ENCODE measurements at places on chromosomes 3 and 15.

DNA sequence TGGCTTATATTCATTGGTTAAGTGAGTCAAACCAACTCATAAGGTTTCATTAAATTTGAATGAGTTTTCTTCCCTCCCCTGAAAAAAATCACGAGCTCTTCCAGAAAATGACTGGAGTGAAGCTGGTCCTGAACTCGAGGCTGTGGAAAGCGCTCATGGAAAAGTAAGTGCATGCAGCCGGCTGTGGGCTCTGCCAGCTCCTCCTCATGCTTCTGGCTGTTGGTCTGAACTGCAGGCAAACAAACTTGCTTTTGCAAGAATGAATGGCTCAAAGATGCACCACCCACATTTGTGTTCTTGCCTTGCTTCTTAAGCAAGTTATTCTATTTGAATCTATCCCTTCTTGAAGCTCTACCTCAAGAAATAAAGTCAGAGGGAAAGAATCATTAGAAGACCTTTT is 6.2 kb downstream of the ETV5 start:
- DNase-seq: no peak

GRCh38 chr15:75335313-75335704 is 554 bp upstream of the COMMD4 start:
- no peak for DNase-seq

DNA sequence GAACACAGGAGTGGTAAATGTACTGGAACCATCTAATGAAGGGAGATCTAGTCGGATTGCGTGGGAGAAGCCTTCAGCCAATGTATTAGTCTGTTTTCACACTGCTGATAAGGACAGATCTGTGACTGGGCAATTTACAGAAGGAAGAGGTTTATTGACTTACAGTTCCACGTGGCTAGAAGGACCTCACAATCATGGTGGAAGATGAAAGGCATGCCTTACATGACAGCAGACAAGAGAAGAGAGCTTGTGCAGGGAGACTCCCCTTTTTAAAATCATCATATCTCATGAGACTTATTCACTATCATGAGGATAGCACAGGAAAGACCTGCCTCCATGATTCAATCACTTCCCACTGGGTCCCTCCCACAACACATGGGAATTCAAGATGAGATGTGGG is 17.0 kb downstream of the HRG start:
- DNase-seq: no peak

DNA sequence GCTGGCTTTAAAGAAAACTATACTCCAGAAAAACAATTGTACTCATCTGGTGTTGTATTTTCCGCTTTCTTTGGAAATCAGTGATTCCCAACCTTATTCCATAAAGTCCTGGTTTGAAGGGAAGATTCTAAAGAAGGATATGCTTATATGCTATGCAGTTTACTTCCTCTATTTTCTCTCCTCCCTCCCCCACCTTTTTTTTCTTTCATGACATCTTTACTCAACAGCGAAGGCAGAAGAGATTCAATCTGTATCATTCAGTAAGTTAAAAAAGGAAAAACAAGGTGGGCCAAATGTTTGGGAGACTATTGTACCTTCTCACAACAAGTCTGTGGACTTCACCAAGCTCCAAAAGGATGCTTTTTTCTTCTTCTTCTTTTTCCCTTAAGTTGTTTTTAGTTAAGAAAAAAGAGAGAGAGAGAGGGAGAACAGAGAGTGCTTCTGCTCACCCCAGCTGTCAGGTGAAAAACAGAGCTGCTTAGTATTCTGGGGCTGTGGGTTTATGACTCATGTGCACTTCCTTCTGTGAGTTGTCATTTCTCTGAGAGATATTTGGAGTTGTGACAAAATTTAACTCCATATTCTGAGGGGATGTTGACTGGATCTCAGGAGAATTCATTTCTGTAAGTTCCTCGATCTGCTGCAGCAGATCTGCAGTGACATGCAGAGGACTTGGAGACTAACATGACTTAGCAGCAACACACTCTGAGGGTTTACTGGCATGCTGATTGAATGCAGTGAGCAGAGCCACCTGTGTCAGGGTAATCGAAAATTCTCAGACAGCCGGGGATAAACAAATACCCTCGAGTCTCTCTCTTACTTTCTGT is 70.7 kb downstream of the SSR3 start:
- peak; percentile 18 for DNase-seq

DNA sequence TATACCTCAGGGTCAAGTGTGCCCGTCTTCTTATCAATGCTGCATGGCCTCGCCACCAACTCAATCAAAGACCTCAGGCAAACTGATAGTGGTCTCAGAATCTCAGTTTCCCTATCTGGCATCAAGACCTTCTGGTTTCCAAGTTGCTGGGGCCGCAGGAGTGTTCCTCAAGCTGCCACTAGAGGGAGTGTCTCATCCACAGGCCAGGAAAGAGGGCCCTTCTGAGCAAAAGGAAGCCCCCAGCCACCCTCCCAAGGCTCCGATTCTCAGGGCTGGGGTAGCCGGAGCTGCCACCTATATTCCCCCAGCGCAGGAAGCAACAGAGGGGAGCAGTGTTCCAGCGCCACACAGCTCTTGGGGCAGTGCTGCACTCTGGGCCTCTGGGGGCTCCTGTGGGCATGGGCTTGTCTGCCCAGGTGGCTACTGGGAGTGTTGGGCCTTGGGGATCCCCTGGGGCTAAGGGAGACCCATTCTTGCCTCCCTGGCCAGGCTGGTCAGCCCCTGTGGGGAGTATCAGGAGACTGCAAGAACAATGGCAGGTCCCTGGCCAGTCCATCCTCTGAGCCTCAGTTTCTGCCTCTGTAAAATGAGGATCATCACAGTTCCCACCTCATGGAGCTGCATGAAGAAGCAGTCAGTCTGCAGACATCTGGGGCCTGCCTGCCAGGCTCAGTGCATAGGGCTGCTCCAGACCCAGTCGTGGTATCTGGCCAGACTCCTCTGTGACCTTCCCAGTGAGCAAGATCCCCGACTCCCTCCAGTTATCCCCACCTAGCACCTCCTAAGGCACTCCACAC is 23.4 kb upstream of the SEC13 start:
- DNase-seq: no peak

DNA sequence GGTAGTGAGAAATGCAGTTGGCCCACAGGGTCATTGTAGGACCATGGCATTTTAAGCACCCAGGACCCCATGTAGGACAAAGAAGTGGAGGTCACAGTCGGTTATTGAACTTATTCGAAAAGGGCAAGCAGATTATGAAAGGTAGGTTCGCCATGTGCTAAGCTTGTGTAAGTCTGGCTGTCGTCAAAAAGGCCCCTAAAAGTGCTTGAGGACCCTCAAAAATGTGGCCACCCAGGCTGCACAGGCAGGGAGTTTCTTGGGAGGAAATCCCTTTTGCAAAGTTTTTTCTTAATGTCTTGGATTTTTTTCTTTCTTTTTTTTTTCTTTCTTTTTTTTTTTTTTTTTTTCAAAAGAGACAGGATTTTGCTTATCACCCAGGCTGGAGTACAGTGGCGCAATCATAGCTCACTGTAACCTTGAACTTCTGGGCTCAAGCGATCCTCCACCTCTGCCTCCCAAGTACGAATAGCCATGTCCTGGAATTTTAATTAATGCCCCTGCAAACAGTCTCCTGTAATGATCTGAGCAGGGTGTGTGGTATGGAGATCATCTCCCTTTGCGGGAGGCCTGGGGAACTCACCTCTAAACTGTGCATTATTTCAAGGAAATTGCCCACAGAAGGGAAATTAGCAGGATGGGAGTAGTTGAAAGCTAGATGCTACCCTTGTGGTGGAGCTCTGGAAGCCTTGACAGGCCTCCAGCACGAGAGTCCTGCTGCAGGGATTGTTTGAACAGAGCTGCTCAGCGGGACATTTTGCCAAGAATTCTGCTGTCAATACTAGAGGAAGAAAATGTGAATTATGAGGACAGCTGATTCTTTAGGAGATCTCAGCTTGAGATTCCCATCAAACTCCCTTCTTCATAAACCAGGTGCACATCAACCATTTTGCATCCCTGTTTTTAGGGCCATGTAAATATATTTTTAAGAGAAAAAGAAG is 28.4 kb downstream of the THSD4 start:
- no peak for DNase-seq

- no peak for DNase-seq
These were observed 45.1 kb downstream of the RSL24D1 start for GRCh38 chr15:55151631-55152030.

DNA sequence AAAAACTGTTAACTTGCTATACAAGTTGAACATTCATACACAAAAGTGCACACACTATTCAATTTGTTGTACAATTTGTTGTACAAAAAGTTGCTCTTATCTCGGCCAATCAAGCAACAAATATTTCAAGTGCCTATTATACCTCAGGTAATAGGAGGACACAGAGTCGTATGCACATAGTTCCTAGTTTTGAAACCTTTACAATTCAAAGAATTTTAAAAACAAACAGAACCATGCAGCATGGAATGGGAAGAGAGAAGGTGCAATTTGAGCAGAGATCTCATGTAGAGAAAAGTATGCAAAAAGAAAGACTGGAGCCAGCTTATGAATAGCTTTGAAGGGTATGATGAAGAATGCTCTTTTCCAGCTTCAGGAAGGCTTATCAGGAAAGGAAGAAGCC is 46.5 kb upstream of the ARPP19 start:
- DNase-seq: no peak

DNA sequence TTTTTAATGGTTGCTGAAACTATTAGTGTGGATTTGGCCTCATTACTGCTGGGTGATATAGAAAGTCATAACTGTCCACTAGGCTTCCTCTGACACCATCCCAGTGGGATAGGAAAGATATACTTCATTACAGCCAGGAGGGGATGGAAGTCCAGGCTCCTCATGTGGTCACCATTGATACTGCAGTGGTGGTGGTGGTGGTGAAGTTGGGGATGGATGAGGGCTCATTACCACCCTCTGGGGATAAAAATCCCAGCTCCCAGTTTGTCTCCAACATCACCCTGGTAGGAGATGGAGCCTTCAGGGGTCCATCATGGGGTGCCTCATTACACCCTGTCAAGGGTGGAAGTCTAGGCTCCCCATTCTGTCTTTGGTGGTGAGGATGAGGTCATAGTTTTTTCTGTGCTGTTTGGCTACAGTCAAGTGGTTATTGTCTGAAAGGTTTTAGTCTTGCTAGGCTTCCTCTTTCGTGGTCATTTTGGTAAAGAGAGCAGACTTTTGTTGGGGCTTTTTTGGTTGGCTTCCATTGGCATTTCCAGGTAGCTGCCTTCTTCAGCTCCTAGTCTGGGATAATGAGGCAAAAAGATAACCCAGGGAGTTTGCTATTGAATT is 30.1 kb upstream of the FILIP1L start:
- DNase-seq: no peak

GRCh38 chr3:197454014-197454413 is 101.8 kb downstream of the BDH1 start:
- DNase-seq: no peak

DNA sequence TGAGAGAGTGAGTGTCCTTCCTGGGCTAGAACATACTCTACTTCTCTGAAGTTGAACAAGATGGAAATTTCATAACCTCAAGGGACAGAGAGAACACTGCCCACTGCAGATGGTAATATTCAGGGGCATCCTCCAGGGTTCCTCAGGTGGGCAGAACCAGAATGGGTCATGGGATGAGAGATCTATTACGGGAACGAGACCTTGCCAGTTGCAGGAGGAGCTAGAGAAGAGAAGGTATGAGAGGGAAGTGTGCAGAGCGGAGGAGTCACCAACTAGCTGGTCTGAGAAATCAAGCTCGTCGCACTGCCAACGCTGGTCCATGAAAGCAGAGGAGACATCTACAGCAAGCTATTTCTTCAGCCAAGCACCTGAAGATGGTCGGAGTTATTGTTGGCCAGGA is 184.7 kb downstream of the TJP1 start:
- no peak for DNase-seq

DNA sequence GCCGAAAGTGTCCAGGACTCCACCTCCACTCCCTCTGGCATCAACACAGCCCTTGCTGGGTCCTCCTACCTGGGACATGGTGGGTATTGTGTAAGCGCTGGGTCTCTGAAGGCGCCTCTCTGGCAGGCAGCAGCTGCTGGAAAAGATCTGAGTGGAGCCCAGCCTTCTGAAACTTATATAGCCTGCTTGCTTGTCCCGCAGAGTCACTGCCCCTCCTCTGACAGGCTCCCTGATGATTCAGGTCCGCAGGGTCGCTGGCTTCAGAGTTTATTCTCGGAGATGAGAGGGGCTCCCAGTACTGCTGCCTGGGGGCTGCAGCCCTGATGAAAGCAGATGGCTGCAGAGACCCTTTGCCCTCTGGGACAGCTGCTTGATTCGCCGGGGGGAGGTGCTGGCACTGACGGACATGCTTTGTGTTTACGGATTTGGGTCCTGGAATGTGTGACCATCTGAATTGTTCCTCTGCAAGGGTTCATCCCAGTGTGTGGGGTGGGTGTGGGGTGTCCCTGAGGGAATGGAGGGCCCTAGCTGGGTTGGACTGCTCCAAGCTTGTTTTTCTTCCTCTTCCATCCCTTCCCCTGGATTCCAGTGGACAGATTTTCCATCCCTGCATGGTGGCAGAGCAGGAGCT is at the start of gene MUSTN1:
TSS of gene MUSTN1 (minus strand) at position 149 of the 631 bp plus-strand sequence. CDS start at position 78, 71 bp downstream.
- no peak for DNase-seq

- no peak for DNase-seq
These were observed 491.8 kb downstream of the SQOR start for GRCh38 chr15:46126581-46126980.
